ENCODE measurements at places on chromosomes 7 and 10.

DNA sequence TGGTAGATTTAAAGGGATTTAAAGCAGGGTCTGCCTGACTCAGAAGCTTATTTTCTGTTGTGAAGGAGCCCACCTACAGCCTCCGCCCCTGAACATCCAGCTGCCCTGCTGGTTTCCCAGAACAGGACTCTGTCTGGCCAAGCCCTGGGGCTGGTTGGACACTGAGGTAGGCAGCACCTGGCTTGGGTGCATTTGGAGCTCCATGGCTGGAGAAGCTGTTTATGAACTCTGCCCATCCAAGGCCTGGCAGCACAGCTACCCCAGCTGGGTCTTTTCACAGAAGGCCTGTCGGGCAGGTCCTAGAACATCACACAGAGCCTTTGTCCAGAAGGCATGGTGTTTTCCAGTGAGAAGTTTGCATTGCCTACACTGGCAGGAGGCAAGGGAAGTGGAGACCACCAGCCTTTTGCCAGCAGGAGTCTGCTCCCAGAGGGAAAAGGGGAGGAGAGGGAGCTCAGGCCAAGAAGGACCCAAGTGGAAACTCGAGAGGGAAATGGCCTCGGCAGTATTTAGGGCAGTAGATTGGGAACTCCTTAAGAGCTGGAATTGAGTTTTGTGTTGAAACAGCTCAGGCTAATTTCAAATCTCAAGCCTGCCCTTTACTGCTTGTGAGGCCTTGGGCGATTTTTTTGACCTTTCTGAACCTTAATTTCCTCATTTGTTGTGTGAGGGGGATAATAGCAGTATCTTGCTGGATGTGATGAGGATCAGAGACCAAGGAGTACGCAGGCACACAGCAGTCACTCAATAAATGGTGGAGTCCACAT is 12.3 kb upstream of the PDCD4 start:
- DNase-seq, result no peak

GRCh38 chr7:24549991-24550390 is 23.3 kb upstream of the PALS2 start:
- DNase-seq, result no peak

DNA sequence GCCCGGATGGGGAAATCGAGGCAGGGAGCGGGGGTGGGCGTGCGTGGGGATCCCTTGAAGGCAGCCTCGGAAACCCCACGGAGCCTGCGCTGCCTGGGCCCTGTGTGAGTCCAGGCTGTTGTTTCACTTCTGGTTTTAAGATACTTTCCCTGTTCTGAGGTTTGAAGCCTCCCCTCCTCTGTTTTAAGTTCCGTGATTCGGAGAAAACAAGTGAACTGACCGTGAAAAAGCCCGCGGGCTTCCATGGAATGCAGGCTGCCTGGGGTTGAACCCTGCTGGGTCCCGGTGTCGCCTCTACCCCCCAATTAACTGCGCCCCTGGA is 401 bp downstream of the LRRC27 start:
- peak; percentile 53 for DNase-seq

GRCh38 chr10:86288695-86289576 is 77.7 kb downstream of the GRID1 start:
- DNase-seq, result no peak

- DNase-seq, result no peak
These were observed 58.2 kb upstream of the SLC25A13 start for GRCh38 chr7:96380111-96380512.

GRCh38 chr7:98617960-98618418 is 904 bp downstream of the NPTX2 start:
- DNase-seq, result no peak

DNA sequence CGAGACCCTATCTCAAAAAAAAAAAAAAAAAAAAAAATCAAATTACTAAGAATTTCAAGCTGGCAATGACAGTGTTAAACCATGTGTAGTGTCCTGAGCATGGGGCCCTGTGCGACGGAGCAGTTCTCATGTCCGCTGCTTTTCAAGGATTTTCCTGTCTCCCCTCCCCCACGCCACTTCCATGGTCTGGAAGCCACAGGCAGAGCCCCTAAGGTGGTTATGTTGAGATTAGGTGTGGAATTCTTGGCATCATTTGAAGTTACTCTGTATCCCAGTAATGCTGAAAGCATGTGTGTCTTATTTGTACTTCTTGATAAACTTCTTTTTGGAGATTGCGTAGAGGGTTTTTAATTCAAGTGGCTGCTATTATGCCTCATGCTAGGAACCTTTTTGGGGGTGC is 65.2 kb downstream of the PFKFB3 start:
- DNase-seq, result no peak

DNA sequence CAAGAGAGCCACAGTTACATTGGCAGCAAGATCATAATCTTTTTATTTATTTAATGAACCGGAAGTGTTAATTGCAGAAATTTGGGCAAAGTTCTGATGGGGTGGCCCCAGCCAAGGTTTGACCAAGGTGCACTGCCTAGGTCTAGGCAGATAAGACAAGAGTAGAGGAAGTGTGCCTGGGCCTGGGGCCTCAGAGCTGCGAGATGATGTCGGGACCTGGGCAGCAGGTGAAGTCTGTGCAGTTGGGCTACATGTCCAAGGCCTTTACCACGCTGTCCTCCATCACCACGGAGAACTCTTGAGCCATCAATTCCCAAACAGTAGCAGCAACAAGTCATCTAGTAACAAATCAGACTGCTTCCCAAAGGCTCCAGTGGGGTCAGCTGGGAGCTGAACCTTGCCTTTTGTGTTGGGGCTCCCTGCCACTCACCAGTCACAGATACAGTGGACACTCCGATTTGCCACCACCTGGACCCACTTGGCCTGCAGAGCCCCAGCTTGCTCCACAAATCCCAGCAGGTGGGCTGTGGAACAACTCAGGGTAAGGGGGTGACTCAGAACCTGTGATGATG is 52.5 kb upstream of the COMTD1 start:
- no peak for DNase-seq

- no peak for DNase-seq
These were observed 404.1 kb upstream of the LRGUK start for GRCh38 chr7:133723044-133723443.

- no peak for DNase-seq
These were observed 113.7 kb downstream of the RAB11FIP2 start for GRCh38 chr10:117933036-117933435.

- DNase-seq, result no peak
These were observed 90.6 kb upstream of the OIT3 start for GRCh38 chr10:72802763-72803505.

GRCh38 chr10:132417257-132417910 is 20.4 kb downstream of the PWWP2B start:
- no peak for DNase-seq

DNA sequence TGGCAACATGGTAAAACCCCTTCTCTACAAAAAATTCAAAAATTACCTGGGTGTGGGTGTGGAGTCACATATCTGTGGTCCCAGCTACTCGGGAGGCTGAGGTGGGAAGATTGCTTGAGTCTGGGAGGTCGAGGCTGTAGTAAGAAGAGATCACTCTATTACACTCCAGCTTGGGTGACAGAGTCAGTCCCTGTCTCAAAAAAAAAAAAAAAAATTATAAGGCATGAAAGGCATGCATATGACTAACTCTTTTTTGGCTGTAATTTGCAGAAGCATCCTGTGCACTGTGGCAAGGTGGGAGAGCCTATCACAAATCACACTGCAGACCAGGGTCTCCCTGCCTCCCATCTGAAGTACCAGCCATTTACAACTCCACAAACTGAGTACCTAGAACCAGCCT is 14.1 kb upstream of the MYPN start:
- DNase-seq, result no peak

- no peak for DNase-seq
These were observed 568 bp downstream of the PRSS2 start for GRCh38 chr7:142771353-142771723.

GRCh38 chr7:148204639-148205304 is 385.8 kb upstream of the C7orf33 start:
- DNase-seq, result no peak

GRCh38 chr7:134787064-134787463 is 7.6 kb downstream of the CALD1 start:
- DNase-seq, result no peak

GRCh38 chr7:55052741-55053427 is 34.1 kb downstream of the EGFR start:
- no peak for DNase-seq

- DNase-seq, result no peak
These were observed 523.9 kb downstream of the SUGCT start for GRCh38 chr7:40658729-40659128.

DNA sequence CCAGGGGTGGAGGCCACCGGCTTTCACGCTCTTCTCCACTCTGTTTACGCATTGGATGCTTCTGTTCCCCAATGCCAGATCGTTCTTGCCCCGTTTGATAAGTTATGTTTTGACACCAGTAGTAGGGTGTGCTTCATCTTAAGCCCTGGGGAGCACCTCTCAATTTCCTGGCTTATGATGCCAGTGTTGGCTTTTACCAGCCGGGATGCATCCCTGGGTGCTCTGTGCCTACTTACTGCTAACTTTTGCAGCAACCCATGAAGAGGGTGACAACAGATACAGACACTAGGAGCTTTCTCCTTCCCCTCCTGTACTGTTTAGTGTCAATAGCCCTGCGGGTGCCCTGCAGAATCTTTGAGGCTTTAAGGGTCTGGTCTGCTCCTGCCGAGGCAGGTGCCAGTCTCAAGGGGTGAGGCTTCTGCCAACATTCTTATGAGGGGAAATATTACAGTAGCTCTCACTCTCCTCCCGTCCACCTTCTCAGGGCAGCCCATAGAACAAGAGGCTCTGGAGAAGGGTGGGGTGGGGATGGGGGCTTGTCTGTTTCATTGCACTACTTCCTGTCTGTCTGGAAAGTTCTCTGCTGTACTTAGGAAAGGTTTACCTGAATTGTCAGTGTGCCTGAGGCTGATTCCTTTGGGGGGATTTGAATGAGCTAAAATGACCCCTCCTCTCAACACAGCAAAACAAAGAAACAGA is 23.3 kb downstream of the ADCY1 start:
- no peak for DNase-seq

Measured in CD4-positive, alpha-beta T cell treated with Interleukin-4 for 1 hour (primary cell).